ENCODE measurements at places on chromosomes 5 and 9.

DNA sequence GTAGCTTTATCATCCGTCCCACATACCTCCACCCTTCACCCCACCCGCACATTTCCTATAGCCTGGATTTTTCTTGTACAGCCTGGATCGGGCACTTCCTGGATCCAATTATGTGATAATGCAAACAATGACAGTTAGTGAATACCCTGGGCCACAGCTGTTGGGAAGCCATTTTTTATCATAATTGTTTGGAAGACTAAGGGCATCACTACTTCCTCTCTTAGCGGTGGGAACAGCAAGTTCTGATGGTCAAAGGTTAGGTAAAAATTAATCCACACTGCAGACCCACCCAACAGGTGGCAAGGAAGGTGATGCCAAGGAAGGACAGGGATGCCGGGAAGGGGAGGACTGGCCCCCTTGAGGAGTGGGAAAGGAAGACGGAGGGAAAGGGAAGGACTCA, 183.7 kb downstream of the SAXO1 start:
- DNase-seq: no peak

GRCh38 chr9:82191082-82191770, 202.7 kb downstream of the SPATA31D1 start:
- no peak for DNase-seq

- DNase-seq: peak; percentile 68
Observed at GRCh38 chr5:54390015-54390414, 65.5 kb upstream of the HSPB3 start.

- DNase-seq: peak; percentile 87
Observed at GRCh38 chr9:94783102-94783682, 56.7 kb downstream of the AOPEP start.

DNA sequence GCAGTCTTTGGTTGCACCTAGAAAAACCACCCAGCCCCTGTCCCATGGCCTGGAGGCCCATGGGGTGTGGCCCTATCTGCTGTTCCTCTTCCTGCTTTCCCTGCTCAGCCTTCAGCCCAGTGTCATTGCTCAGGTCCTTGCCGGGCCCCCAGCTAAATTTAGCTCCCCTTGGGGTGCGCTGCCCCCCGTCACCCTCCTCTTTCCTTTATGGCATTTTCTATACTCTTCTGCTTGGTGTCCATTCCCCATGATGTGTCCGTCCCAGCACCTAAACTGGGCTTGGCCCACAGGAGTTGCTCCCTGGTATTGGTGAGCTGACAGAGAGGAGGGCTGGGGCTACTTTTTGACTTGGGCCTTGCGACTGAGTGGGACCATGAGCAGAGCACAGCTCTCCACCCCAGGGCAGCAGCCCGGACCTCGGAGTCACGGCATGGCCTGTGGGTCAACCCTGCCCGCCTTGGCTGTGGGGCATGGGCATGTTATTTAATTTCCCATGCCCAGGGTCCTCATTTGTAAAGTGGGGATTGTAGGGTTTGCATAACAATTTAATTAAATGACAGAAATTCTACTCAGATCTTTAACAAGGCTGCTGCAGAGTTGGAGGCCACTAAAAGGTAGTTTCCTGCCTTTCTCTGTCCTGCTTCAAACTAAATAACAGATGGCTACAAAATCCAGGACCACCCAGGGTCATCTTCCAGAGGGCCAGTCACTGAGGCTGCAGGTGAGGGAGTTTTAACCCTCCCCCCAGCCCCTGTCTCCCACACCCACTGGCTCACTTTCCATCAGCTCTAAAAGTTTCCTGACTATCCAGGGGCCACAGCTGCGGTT, 98.2 kb downstream of the DAP start:
- DNase-seq: no peak

GRCh38 chr9:72924154-72924790, 28.6 kb downstream of the ALDH1A1 start:
- DNase-seq: no peak

GRCh38 chr5:362189-362588, 40.7 kb downstream of the AHRR start:
- DNase-seq: no peak

- DNase-seq: peak; percentile 33
Observed at GRCh38 chr9:5326893-5327548, 12.7 kb downstream of the RLN1 start.

DNA sequence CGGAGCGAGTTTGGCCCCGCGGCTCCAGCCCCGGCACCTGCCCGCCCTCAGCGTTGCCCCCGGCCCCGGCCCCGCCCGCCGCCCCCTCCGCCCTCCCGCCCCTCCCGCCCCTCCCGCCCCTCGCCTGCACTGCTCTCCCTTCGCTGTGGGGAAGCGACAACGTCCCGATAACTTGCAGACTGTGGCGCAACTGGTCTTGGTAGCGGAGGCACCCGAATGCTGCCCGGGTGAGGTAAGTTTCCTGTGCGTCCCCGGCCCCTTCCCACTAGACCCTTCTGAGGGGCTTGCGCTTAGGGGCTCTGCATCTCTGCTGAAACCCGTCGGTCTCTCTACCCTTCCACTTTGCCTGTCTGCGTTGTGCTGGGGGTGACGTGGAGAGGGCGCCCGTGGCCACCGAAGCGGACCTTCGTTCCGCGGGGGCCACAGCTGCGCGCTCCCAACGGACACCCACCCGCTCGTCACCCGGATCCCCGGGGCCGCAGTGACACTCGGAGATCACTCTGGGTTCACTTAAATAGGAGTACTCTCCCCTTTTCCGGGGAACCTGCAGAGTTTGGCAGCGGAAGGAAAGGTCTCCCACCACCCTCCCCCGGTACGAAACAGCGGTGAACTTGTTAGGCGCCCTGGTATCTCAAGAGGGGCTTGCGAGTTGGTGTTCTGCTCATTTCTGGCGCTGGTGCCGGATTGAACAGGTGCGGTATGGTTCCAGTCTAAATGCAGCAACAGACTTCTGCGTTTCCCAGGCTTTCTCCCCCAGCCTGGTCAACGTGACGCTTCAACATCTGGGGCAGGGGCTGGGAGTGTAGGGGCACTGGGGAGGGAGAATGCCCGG, 707 bp downstream of the PIP5K1B start:
- peak; percentile 90 for DNase-seq

- no peak for DNase-seq
Observed at GRCh38 chr5:122172207-122172606, 42.9 kb downstream of the ZNF474 start.

- no peak for DNase-seq
Observed at GRCh38 chr5:79800979-79801827, 111.6 kb downstream of the CMYA5 start.

GRCh38 chr9:136658849-136659535, 3.7 kb upstream of the EGFL7 start:
- DNase-seq: no peak

- DNase-seq: no peak
Observed at GRCh38 chr5:126263591-126264184, 159.5 kb upstream of the GRAMD2B start.

DNA sequence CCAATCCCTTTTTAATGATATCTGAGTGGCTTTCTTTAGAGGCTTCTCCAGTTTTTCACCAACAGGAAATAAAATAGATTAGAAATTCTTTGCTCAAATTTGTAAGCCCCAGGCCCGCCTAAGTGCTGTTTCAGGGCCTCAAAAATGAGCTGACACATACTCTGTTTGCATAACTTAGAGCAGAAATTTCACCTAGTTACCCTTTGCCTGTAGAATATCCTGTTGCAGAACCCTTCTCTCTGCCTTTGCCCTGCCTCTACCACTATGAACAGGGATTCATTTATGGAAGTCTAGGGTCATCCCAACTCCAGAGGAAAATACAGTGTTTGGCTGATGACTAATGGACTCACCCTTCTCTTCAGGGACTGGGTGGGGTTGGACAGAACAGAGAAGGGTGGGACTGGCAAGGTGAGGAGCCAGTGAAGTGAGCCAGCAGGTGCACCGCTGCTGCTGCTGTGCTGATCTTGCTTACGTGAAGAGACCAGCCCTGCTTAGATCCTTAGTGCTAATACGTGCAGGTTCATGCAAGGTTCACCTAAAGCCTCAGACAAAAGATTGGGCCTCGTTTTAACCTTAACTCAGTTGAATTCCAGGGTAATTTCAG, 22.8 kb downstream of the OSTF1 start:
- DNase-seq: no peak

DNA sequence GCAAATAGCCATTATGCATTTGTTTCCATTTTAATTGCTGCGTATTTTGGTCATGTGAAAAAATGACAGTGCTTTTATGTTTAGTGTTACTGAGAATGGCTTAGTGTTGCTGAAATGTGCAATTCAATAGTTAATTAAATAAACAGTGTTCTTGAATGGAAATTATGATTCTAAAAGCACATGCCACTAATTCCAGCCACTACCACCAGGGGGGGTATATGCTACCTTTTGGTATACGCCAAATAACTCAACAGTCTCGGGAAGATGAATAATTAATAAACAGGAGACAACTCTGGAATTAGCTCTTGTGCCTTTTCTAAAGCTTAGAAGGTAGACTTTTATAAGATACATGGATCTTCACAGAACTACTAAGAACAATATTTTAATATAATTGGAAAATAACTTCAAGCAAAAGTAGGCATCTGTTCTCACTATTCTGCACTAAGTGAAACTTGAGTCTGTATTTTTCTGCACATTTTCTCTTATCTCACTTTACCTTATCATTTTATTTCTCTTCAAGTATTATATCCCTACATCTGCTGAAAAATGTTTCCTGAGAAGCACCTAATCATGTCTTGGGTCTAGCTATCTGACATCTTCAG, 83.5 kb upstream of the MINAR2 start:
- DNase-seq: peak; percentile 45

DNA sequence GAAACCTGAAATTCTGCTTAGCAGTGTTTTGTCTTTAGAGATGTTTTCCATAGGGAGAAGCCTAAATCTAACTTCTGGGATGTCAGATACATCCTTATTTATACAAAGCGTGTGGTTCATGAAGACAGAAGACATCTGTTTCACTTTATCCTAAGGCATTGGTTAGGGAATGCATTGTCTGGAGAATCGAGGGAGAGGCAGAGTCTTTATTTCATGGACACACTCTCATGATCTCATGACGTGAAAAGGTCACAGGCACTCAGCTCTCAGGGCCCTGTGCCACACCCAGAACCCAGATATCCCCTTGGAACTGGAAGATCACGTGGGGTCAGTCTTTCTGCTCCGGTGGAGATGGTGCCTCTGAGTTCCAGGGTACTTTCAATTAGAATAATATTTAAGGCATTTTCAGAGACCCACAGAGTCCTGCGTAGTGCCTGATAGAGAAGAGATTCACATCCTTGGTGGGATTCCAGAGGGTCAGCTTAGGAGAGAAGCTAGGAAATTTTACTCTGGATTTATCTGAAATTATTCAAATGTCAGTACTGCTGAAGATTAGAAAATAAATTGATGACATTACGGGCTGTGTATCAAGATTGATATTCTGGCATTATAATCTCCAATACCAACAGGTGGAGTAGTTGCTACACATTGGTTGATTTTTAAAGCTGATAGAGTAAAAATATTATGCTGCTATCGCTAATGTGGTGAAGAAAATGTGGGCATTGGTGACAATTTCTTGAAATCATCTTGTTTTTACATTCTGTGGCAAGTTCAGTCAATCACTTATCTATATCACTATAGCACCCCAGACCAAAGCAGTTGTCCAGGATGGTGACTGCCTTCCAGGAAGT, 378.3 kb downstream of the MTRR start:
- peak; percentile 24 for DNase-seq

Data from eye (tissue), 1 donor.